ENCODE measurements at places on chromosomes 3 and 15.

- no peak for DNase-seq
Measured at GRCh38 chr3:154971771-154972326, 108.3 kb upstream of the MME start.

DNA sequence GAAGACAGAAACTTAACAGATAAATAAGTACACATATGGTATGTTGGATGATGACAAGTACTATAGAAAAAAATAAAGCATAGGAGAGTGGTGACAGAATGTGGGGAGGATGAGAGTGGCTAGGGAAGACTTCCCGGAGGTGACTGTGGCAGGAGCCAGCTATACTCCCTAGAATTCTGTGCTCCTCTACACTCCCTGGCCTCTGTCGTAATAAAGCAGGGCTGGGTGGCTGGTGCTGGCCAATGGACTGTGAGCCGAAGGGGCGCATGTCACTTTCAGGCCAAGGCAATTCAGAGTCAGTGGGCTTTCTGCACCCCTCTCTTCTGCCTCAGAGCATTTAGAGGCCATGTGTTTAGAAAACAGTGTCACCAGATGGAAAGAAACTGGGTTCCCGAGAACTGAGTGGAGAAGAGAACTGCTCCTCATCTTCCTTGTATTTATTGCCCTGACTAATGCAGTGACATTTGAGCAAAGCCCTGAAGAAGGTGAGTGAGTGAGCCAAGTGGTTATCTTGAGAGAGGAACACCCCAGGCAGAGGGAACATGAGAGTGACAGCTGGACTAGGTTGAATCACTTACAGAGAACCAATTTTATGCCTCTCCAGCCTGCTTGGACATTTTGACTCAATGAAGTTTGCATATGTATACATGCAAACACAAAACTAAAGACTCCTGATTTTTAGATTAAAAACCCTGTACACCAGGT is 5.2 kb upstream of the VPS8 start:
- DNase-seq, result no peak

- DNase-seq, result no peak
Measured at GRCh38 chr3:194766845-194767244, 81.2 kb downstream of the FAM43A start.

GRCh38 chr3:72661115-72661457 is 187.2 kb downstream of the SHQ1 start:
- peak; percentile 67 for DNase-seq

- DNase-seq, result peak; percentile 45
Measured at GRCh38 chr3:159260049-159260662, 458.3 kb downstream of the MFSD1 start.

- peak; percentile 7 for DNase-seq
Measured at GRCh38 chr3:143697975-143698374, 150.3 kb downstream of the SLC9A9 start.

DNA sequence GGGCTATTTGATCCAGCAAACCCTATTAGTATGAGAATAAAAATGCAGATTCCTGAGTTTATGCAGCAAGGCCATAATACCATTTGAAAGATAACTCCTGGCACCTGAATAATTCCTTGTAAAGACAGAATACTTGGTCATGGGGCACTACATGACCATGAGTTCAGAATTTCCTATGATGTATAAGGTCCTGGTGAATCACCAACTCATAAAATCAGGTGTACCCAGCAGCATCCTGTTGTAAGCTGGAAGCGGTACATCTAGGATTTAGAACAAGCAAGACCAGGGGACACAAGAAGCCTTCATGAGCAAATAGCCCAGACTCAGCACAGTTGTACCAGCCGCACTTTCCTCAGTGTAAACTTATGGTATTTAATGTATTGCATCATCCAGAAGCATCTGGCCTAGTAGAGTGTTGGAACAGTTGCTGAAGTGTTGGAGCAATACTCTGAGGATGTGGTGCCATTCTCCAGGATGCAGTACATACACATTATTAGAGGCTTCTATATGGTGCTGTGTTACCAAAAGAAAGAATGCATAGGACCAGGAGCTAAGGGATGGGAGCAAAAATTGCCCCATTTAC is 233.4 kb downstream of the SQOR start:
- no peak for DNase-seq

DNA sequence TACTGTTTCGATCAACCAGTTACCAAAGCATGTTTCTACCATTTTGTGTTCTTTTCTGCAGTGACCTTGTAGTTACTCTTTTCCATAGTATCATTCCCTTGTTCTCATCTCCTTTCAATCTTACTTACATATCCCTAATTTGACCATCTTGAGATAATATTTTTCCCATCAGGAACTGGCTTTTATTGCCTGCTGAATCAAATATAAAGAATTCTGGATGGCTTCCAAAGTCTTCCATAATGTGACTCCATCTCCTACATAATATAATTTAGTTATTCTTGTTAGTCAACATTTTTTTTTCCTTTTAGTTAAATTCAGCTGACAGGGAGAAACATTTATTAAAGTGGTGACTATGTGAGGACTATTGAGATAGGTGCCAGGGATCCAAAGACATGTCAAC is 7.0 kb downstream of the USP8 start:
- DNase-seq, result no peak

DNA sequence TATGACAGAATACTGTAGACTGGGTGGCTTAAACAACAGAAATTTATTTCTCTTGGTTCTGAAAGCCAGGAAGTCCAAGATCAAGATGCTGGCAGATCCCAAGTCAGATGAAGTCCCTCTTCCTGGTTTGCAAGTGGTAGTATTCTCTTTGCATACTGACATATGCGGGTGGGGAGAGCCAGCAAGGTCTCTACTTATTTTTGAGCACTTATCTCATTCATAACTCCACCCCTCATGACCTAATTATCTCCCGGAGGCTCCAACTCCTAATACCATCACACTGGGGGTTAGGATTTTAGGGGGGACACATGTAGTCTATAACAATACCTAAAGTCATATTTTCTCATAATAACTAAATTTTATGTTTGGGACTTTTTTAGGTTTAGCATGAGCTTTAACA is 65.3 kb downstream of the BLM start:
- DNase-seq, result no peak

- no peak for DNase-seq
Measured at GRCh38 chr3:146195030-146195429, 34.0 kb upstream of the PLOD2 start.

GRCh38 chr15:66698318-66698961 is 3.6 kb upstream of the SMAD6 start:
- DNase-seq, result peak; percentile 61

- DNase-seq, result no peak
Measured at GRCh38 chr3:72739531-72740466, 108.4 kb downstream of the SHQ1 start.

DNA sequence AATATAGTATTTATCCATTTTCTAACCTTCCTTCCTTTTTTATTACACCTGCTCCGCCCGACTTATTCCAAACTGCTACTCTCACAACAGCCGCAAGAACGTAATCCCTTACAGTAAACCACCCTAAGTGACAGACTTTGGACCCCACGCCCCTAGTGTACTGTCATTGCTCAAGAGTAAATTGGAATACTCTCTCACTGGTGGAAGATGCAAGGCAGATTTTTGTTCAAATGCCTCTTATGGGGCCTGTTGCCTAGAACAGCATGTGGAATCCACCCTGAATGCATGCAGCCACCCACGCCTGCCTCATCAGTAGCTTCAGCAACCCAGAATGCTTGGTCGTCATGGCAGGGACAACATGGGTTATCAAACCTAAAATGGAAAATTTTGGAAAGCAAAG is 226.2 kb upstream of the ST8SIA2 start:
- no peak for DNase-seq

DNA sequence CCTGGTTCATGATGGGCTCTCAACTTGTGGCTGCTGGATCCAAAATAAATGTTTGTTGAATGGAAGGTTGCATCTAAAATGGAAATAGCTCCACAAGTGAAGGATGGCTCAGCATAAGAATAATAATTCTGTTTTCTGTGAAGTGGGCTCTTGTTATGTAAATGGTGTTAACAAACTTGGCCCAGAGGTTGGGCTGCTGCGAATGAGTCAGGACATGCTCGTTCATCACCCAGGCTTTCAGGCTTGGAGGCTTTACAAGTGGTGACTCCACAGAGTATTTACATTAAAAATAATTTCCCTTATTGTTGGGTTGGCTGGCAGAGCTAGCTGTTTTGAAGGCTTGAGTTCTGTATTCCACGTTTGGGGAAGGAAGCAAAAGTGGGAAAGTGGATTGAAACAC is 60.5 kb downstream of the ITGB5 start:
- DNase-seq, result no peak

DNA sequence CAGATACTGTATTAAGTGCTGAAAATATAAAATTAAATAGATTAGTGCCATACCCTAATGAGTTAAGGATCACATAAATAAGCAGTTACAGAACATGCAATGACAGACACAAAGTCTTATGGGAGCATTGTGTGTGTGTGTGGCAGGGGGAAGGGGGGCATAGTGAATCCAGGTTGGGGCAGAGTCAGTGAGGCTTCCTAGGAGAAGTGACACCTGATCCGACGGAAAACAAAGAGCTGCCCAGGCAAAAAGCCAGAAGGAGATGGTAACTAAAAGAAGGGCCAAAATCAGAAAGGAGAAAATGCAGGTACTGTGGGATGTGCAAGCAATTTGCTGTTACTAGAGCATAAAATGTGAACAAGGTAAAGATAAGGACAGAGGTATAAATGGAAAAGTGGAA is 80.1 kb upstream of the CHRM5 start:
- DNase-seq, result no peak

GRCh38 chr3:7813365-7813764 is 688.3 kb upstream of the LMCD1 start:
- DNase-seq, result no peak

GRCh38 chr3:122996038-122996580 is 31.5 kb downstream of the SEMA5B start:
- DNase-seq, result no peak

GRCh38 chr3:148598619-148599018 is 99.1 kb upstream of the AGTR1 start:
- no peak for DNase-seq

DNA sequence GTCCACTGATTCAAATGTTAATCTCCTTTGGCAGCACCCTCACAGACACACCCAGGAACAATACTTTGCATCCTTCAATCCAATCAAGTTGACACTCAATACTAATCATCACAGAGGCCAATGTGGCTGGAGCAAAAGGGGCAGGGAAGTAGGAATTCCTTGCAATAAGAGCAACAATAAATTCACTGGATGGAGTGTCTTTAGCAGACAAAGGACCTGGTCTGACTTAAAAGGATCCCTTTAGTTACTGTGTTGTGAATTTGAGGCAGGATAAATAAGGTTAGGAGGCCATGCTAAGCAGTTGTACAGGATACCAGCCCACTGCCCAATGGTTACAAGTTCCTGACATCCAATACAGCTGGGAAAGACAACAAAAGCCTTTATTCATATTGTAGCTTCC is 12.3 kb upstream of the GFM1 start:
- DNase-seq, result no peak

DNA sequence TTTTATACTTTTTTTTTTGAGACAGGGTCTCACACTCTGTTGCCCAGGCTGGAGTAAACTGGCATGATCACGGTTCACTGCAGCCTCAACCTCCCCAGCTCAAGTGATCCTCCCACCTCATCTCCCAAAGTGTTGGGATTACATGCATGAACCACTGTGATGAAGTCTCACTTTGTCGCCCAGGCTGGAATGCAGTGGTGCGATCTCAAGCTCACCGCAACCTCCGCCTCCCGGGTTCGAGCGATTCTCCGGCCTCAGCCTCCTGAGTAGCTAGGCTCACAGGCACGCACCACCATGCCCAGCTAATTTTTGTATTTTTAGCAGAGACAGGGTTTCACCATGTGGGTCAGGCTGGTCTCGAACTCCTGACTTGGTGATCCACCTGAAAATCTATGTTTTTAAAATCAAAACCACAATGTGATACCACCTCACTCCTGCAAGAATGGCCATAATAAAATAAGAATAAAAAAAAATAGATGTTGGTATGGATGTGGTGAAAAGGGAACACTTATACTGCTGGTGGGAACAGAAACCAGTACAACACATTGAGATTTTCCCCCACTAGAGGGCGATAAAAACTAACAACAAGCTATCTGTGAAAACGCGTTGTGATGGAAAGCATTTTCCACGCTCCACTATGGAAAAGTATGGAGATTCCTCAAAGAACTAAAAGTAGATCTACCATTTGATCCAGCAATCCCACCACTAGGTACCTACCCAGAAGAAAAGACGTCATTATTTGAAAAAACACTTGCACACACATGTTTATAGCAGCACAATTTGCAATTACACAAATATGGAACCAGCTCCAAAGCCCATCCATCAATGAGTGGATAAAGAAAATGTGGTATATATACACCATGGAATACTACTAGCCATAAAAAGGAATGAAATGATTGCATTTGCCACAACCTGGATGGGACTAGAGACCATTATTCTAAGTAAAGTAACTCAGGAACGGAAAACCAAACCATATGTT is 26.8 kb upstream of the OCA2 start:
- DNase-seq, result peak; percentile 33

DNA sequence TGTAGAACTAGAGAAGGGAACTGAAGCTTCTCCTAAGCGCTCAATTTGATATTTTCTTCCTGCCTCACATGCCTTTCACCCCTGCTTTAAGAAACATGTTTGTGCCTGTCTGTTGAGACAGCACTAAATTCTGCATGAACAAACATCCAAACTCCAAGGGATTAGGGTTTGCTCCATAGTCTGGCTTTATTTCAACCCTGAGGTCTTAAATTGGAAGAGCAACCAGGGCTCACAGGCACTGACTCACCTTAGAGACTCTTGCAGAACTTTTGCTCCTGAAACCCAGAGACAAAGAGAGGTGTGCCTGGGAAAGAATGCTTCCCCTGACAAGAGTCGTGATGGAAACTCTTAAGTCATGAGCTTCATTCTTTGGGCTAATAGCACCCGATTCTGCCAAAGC is 393.9 kb upstream of the MCTP2 start:
- no peak for DNase-seq

GRCh38 chr3:81255463-81255862 is 506.0 kb downstream of the GBE1 start:
- DNase-seq, result no peak

DNA sequence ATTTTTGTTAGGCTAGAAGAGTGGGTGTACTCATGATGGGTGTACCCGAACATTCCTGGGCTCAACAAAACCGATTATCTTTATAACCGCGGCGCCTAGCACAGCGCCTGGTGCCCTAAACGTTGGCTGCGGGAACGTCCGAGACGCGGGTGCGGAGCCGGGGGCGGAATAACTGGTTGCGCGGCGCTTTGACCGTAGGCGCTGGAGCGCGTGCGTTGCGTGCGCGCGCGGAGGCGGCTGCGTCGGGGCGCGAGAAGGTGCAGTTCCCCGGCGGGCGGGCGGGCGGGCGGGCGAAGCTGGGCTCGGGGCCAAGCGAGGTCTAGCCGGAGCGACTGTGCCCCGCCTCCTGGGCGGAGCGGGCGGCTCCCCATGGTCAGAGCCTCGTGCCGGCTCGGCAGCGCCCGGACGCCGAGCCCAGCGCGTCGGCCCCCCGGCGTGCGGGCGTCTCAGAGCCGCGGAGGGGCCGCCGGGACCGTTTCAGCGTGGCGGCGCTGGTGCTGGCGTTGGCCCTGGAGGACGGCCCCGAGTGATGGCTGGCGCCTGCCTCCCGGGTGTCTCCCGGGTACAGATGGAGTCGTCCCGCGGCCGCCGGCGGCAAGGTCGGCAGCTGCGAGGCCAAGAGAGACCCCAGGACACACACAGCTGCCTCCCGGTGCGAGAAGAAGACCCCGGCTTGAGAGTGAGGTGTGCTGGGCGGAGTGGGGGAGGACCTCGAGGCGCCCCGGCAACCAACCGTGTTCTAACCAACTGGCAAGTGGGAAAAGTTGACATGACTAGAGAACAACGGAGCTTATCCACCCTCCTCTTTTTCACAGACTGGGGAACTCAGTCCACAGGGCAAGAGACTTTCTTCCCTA is at the start of gene PLAAT1:
Gene PLAAT1 (plus strand): TSS at position 373 of the 857 bp plus-strand sequence. CDS start 14,429 bp downstream, outside the sequence.
- DNase-seq, result no peak

- no peak for DNase-seq
Measured at GRCh38 chr15:27742751-27743477, 356.2 kb downstream of the OCA2 start.

- no peak for DNase-seq
Measured at GRCh38 chr3:130901463-130902204, 7.8 kb downstream of the ATP2C1 start.

Data from HCT116 (cell line).